Suprapubic skin (tissue), 4 donors: ENCODE measurements at places on chromosomes 7 and 10. TPM values are rescaled to one million over a fixed set of nuclear protein-coding genes. Genes with fewer than 3 reads are reported as not detected.

Gene SPDYE9
- total RNA-seq, result not detected

DNA sequence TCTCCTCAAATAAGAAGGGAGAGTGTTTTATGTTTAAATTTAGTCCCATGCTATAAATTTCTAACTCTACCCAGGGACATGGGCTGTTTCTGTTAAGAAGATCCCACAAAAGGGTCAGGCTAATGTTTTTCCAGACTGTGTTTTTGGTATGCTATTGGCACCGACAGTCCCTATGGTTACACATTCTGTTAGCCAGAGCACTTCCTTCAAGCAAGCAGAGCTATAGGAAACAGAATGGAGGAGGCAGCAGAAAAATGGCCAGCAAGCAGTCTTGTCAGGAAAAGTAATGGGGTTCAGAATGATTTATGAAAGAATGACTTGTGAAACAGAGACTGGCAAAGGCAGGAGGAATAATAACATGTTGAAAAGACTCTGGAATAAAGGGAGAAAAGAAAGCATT is 44.8 kb upstream of the PHYHIPL start:
- no peaks in the 10 kb centered on the region for H3K27me3 ChIP-seq
- no peaks in the 10 kb centered on the region for H3K36me3 ChIP-seq
- H3K27ac ChIP-seq, result no peak overlapping the region
- H3K4me3 ChIP-seq, result no peak overlapping the region

Gene PDZD7
- total RNA-seq, result 1.2 TPM

DNA sequence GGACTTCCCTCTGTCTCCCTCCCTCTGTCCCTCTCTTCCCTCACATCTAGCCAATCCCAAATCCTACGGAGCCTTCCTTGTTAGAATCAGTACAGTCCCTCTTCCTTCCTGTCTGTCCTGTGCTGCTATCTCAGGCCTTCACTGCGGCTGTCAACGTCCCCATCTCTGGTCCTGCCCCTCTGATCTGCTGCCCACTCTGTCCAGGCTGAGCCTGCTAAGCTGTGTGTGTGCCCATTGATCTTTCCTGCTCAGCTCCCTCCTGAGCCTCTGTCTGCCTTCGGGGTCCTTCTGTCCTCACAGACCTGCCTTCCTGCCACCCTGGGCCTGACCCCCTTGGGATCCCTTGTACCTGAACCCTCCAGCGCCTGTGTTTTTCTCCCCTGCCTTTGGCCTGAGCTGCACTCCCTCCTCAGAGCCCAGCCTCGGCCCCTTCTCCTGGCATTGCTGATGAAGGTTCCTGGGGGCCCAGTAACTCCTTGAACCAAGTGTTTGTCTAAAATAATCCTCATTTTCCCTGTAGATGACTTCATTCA is 182.1 kb upstream of the SHH start:
- no peaks in the 10 kb centered on the region for H3K36me3 ChIP-seq
- no peak overlapping the region for H3K4me3 ChIP-seq
- DNase-seq, result no peak
- H3K27me3 ChIP-seq, result peaks cover 20% of the 10 kb centered on the region
- H3K4me1 ChIP-seq, result no peaks in the 10 kb centered on the region

Gene FAM131B
- total RNA-seq, result not detected

DNA sequence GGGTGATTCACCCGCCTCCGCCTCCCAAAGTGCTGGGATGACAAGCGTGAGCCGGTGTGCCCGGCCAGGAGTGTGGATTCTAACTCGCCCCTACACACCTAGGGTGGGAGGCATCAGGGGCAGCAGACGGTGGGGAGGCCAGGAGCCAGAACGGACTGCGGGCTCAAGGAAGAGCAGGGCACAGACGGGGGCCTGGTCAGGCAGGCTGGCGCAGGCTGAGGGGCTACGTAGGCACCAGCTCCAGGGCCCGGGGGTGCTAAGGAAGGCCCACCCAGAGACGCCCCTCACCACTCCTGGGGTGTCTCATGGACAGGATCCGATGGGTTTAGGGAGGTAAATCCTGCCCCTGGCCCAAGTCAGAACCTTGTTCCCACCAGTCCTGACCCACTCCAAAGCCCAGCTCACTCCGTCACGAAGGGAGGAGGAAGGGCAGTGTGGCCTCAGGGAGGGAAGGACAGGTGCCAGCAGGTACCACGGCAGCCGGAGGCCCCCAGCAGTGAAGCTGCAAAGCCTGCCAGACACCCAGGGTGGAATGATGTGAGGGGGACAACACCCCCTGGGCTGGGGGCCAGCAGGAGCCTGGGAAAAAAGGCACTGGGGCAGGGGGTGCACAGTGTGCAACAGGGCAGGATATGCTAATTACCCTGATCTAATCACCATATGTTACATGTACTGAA is 251.4 kb downstream of the MAD1L1 start:
- H3K36me3 ChIP-seq, result peaks cover 19% of the 10 kb centered on the region
- no peak overlapping the region for H3K4me3 ChIP-seq
- DNase-seq, result no peak
- H3K27me3 ChIP-seq, result no peaks in the 10 kb centered on the region

GRCh38 chr10:71547312-71547711 is 150.6 kb downstream of the CDH23 start:
- DNase-seq, result no peak

GRCh38 chr7:22865602-22865960 is 42.9 kb upstream of the TOMM7 start:
- no peak overlapping the region for H3K4me3 ChIP-seq
- DNase-seq, result no peak
- H3K36me3 ChIP-seq, result no peaks in the 10 kb centered on the region
- no peaks in the 10 kb centered on the region for H3K27me3 ChIP-seq
- peaks cover 5% of the 10 kb centered on the region for H3K4me1 ChIP-seq

- H3K27ac ChIP-seq, result no peak overlapping the region
- no peaks in the 10 kb centered on the region for H3K36me3 ChIP-seq
- no peak for DNase-seq
- peaks cover 4% of the 10 kb centered on the region for H3K4me1 ChIP-seq
- H3K4me3 ChIP-seq, result no peak overlapping the region
Observed at GRCh38 chr10:4018054-4018511, 233.1 kb upstream of the KLF6 start.

DNA sequence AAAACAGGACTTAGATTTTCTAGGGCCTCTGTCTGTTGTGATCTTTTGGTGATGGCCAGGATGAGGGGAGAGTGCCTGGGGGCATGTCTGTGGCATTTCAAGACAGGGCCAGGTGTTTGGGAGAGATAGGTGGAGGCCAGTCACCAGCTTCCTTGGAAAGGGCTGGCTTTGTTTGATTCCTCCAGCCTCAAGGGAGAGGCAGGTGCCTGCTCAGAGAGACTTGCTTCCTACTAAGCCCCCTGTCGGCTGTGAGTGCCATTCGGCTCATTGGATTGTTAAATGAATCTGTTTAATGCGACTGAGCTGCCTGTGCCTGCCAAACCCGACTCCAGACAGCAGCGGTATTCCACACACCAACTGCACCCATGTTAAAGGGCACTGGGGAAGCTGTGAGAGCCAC is 304.1 kb upstream of the COBL start:
- no peaks in the 10 kb centered on the region for H3K36me3 ChIP-seq
- no peak overlapping the region for H3K4me3 ChIP-seq
- DNase-seq, result no peak
- H3K4me1 ChIP-seq, result no peaks in the 10 kb centered on the region

Gene URGCP
- 60.3 TPM for total RNA-seq

Gene SMKR1
- total RNA-seq, result not detected

DNA sequence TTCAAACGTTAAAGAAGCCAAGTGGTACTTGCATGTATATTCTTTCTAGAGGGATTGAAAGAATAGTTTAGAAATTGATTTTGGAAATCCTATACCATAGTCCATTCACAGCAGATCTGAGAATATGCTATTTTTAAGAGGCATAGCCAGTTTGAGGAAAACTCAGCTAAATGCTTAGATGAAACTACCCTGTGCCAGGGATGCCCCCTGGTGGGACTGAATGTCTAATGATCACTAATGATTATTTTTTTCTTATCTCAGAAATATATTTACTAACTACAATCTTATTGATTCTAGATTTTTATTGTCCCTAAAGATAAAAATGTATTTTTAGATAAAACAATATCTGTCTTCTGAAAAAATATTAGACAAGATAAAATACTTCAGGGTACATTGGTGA is 844.9 kb upstream of the PHF14 start:
- no peaks in the 10 kb centered on the region for H3K4me1 ChIP-seq
- no peak overlapping the region for H3K4me3 ChIP-seq

Gene CALML5
- 2,672 TPM for total RNA-seq

DNA sequence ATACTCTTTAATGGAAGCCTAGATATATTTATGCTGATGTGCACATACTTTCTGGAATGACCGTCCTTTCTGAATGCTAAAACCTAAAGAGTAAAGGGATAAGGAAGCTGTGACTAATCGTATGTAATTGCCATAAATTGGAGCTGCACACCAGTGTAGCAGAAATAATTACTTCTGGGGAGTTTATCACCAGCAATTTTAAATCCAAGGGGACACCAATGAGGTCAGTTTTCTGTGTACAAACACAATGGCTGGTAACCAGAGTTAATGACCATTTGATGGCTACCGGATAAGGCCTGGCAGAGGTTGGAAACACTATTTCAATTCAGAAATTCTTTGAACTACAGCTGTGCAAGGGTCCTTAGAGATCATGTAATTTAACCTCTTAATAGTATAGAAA is 670.1 kb downstream of the REEP3 start:
- H3K4me3 ChIP-seq, result no peak overlapping the region
- no peaks in the 10 kb centered on the region for H3K27me3 ChIP-seq
- DNase-seq, result no peak
- no peaks in the 10 kb centered on the region for H3K4me1 ChIP-seq
